ENCODE measurements at places on chromosomes 11 and 22.

DNA sequence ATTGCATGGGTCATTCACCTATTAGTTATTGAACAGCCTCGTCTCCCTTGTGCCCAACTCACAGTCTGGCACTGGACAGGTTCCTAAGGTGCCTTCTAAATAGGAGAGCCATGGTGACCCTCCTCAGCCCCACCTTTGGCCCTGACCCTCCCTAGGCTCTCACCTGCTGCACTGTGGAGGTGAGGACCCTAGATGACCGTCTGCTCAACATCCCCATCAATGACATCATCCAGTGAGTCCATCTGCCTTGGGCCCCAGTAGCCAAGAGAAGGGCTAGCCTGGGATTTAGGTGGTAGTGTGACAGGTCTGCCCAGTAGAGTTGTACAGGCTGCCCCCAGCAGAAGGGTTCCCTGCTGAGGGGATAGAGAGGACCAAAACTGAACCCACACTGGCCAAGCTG lies 13.6 kb downstream of the UCP2 start:
- no peak for DNase-seq

- DNase-seq: no peak
Measured at GRCh38 chr11:101508370-101508769, 75.4 kb downstream of the TRPC6 start.

DNA sequence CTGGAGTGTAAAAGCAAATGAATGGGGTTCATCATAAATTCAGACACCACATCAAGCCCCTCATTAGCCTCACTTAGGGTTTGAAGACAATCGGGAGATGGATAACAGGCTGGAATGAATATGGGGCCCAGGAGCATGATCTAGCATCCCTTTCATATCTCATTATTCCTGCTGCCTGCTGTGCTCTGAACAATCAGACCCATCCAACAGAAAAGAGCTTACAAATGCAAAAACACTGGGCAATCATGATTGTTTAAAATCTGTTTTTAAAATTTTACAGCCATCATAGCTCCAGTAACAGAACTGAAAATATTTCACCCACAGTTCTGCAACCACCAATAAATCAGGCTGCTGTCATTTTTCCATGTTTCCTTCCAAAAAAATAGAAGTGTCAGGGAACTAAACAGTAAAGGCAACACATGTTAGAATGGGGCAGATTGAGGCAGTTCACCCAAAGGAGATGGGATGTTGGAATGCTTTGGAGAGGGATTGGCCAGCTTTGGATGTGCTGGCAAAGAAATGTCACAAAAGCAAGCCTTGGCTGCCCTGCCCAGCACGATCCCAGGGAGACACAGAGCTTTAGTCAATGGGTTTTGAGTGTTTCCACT lies 47.8 kb upstream of the BMAL1 start:
- DNase-seq: no peak

- DNase-seq: no peak
Measured at GRCh38 chr11:2591805-2592204, 108.0 kb downstream of the KCNQ1OT1 start.

DNA sequence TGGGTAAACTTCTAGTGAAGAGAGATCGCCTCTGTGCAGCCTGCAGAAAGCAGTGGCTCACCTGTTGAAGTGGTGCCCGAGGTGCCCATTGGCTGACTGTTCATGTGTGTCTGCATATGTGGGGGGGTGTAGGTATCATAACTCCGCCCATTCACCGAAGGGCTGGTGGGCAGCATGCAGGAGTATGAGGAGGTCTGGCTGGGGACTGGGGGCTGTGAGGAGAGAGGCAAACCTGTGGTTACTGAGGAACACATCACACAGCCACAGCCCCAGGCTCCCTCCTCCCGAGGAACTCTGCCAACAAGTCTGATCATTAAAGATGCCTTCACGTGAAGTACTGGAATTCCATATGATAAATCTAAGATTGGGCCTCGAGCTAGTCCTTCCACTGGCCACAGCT lies 20.5 kb downstream of the PAX6 start:
- DNase-seq: no peak

GRCh38 chr22:29337631-29338284 lies 22.3 kb upstream of the RASL10A start:
- no peak for DNase-seq

GRCh38 chr11:79258576-79258975 lies 182.3 kb downstream of the TENM4 start:
- DNase-seq: no peak

GRCh38 chr11:75219869-75220268 lies 20.7 kb upstream of the TPBGL start:
- no peak for DNase-seq

DNA sequence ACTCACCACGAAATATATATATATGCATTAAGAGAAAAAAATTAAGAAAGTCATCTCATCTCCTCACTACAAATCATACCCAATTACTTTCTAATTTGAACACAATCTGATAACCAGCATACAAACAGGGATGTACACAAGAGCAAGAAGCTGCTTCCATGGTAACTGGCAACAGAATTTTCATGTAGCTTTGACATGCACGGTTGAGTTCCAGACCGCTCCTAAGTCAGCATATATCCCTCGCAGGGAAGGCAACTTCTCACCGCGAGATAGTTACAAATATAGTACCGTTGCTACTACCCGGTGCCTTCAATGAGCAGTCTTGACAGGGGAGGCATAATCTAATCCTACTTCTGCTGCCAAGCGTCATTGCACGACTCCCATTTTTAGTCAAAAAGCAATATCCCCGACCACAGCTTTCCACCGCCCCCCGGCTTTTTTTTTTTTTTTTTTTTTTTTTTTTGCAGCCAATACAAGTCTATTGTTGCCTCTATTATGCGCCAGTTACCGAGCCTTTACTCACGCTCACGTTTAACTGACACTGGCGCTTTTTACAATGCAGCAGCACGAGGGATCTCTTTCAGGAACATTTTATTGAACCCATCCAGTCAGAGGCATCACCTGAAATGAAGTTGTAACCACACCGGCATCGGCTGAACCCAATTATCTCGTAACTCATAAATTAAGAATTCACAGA lies 2.2 kb downstream of the CADM1 start:
- DNase-seq: no peak

GRCh38 chr11:37105427-37105826 lies 507.4 kb upstream of the RAG2 start:
- DNase-seq: no peak

GRCh38 chr11:123641495-123641840 lies 13.0 kb downstream of the SCN3B start:
- DNase-seq: no peak

GRCh38 chr11:132312161-132312560 lies 941.7 kb downstream of the NTM start:
- DNase-seq: no peak

GRCh38 chr22:39729141-39729934 lies 158.8 kb downstream of the CACNA1I start:
- no peak for DNase-seq

- no peak for DNase-seq
Measured at GRCh38 chr11:119861160-119861559, 132.2 kb upstream of the NECTIN1 start.

DNA sequence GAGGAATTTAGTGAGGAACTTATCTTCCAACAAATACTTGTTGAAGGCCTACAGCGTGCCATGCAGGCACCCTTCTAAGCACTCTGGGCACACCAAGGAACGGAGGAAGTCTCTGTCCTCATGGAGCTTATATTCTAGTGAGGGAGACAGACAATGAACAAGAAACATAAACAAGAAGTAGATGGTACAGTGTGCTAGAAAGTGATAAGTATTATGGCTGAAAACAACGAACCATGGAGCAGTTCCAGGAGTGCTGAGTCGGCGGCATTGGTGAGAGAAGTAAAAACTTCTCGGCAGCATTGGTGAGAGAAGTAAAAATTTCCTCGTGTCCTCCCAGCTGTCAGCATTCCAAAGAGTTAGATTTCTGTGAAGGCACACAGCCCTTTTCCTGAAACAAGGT lies 53.2 kb downstream of the FAM76B start:
- no peak for DNase-seq

DNA sequence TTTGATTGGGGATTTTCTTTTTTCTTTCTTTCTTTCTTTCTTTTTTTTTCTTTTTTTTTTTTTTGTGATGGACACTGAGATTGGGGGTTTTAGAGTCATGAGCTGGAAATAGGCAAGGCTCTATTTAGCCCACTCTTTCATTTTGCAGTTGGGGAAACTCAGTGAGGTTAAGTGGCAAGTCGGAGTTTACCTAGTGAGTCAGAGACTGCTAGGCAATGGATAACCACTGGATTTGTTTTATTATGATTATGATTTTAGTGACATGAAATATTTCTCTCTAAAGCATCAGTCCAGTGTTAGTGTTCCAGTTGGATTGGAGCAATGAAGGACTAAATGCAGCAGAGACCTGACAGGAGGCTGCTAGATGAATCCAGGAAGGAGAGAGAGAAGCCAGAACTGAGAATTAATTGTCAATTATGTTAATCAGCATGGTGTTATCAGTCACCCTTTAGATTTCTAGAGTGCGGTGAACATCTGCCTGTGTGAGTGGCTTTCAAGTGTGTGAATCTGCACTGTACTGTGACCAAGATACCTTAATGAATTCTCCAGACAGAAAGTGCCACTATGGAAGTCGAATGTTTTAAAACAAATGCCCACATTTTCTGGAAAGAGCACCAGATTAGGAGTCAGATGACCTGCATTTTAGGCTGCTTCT lies 10.9 kb downstream of the BMAL1 start:
- DNase-seq: no peak

- no peak for DNase-seq
Measured at GRCh38 chr22:46444390-46444854, 93.0 kb downstream of the CELSR1 start.

GRCh38 chr22:24230911-24231656 lies 13.8 kb downstream of the GGT5 start:
- DNase-seq: peak; percentile 38

- DNase-seq: no peak
Measured at GRCh38 chr22:44404341-44405020, 91.7 kb upstream of the SHISAL1 start.

GRCh38 chr11:24198481-24198880 lies 298.4 kb upstream of the LUZP2 start:
- no peak for DNase-seq

DNA sequence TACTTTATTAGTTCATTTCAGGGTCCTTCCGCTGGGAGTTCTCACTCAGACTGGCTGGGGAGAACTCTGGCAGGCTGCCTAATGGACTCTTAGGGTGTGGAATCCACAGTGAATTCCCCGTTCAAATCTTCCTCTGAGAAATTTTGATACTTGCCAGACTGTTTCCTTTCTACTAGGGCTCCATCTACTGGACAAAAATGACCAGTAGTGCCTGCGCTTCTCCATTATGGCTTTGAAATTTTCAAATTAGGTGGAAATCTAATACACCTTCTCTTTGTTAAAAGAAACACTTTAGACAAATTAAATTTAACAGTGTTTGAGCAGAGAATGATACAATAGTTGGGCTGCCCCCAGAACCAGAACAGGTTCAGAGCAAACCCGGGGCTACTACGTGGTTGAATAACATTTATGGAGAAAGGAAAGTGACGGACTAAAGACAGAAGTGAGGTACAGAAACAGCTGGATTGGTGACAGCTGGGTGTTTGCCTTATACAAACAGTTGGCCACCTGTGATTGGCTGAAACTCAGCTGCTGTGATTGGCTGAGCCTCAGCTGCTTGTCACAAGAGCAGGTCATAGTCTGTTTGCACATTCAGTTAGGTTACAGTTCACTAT lies 52.9 kb upstream of the FDX1 start:
- no peak for DNase-seq

- no peak for DNase-seq
Measured at GRCh38 chr11:134532131-134532920, 120.3 kb upstream of the B3GAT1 start.

- DNase-seq: no peak
Measured at GRCh38 chr22:35523167-35523947, 17.3 kb upstream of the RASD2 start.

GRCh38 chr22:35985371-35985770 lies 43.3 kb downstream of the RBFOX2 start:
- DNase-seq: no peak

DNA sequence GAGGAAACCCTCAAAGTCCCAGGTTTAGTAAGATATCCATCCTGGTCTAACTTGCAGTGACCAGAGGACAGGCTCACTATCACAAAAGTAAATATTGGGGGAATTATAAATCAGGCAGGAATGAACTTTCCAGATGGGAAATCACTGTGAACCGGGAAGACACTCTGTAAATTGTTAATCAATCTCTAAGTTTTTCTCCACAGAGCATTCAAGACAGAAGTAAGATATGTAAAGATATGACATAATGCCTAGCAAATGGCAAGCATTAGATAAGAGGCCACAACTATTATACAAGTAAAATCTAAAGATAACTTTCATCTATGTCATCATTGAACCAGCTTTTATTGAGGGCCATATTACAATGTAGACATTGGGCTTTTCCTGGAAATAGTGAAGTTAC lies 35.3 kb upstream of the LRRC4C start:
- no peak for DNase-seq

DNA sequence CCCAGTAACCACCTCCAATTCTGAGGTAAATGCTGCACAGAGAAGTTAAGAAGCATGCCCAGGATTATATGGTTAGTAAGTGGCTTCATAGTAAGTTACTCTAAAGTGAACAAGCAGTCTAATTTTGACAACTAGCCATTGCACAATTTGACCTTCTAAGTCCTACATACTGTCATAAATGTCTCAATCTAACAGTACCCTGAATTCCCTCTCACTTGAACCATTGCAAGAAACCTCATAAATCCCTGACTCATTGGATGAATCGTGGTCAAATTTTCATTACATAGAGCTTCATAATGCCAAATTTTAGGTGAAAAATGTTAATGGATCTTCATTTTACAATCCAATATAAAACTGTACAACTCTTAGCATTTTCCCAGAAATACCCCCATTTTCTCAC lies 217.3 kb upstream of the GRIA4 start:
- no peak for DNase-seq

DNA sequence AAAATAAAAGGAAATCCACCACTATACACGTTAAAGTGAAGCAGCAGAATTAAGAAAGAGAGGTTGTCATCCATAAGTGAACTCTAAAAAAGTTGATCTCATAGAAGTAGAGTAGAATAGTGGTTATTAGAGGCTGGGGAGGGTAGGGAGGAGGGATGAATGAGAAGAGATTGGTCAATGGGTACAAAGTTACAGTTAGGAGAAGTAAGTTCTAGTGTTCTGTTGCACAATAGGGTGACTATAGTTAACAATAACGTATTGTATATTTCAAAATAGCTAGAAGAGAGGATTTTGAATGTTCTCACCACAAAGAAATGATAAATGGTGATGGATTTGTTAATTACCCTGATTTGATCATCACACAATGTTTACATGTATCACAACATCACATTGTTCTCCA lies 72.0 kb downstream of the CD82 start:
- DNase-seq: no peak

- no peak for DNase-seq
Measured at GRCh38 chr11:69919659-69920344, 100.6 kb upstream of the FGF3 start.

- DNase-seq: no peak
Measured at GRCh38 chr11:78231962-78232501, 43.3 kb downstream of the USP35 start.

- DNase-seq: no peak
Measured at GRCh38 chr11:12800871-12801270, 126.7 kb downstream of the TEAD1 start.

- peak; percentile 43 for DNase-seq
Measured at GRCh38 chr22:37484480-37485394, 1.4 kb downstream of the MFNG start.

- DNase-seq: no peak
Measured at GRCh38 chr11:94974178-94974577, 669 bp downstream of the KDM4D start.

GRCh38 chr11:1152316-1153104 lies 5.2 kb upstream of the MUC5AC start:
- no peak for DNase-seq

- DNase-seq: no peak
Measured at GRCh38 chr11:2458321-2458720, 13.5 kb downstream of the KCNQ1 start.

- DNase-seq: no peak
Measured at GRCh38 chr11:57459164-57460021, 935 bp upstream of the RTN4RL2 start.

Data from activated naive CD8-positive, alpha-beta T cell treated with anti-CD3 and anti-CD28 coated beads, Interleukin-2, amount 50 U/mL, for 16 hours (primary cell).